ENCODE measurements at places on chromosomes 7 and 10.

DNA sequence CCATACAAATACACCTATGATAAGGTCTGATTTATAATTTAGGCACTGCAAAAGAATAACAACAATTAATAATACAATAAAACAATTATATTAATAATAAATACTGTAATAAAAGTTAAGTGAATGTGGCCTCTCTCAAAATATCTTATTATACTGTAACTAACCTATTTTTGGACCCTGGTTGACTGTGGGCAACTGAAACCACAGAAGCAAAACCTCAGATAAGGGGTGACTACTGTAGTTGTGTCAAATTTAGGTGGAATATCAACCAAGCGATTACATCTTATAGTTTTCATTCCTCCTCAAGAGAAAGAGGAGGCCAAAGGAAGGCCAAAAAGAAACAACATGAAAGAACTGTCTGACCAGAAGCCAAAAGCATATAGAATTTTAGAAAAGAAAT lies 103.9 kb downstream of the SKAP2 start:
- DNase-seq, result no peak

GRCh38 chr10:124629842-124630241 lies 114.3 kb downstream of the FAM53B start:
- no peak for DNase-seq

DNA sequence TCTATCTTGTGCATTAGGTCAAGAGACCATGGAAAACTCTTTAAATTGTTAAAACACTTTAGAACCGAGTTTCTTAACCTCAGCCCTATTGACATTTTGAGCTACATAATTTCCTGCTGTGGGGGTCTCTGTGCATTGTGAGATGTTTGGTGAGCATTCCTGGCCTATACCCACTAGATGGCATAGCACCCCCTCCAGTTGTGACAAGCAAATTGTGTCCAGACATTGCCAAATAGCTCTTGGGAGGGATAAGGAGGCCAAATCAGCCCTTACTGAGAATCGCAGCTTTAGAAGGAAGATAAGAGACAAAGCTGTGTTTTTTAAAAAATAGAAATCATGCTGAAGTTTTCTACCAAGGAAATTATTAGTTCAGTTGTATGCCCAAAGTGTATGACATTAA lies 1158.5 kb upstream of the C7orf33 start:
- peak; percentile 17 for DNase-seq

DNA sequence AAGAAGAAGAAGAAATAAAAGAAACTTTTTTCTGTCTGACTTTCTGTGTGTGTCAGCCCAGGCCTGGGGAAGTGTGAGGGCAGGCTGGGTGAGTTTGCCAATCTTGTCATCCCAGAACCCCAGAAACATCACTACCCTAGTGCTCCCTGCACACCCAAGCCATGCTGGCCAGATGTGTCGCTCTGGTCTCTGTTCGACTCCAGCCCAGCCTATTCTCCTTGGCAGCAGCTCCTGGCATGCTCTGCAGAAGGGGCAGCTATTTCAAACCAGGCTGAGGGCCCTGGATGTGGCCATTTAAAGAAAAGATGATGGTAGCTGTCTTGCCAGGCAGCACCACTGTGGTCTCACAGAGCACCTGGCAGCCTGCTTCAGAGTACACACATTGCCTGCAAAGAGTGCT lies 334.1 kb downstream of the RPS24 start:
- no peak for DNase-seq

DNA sequence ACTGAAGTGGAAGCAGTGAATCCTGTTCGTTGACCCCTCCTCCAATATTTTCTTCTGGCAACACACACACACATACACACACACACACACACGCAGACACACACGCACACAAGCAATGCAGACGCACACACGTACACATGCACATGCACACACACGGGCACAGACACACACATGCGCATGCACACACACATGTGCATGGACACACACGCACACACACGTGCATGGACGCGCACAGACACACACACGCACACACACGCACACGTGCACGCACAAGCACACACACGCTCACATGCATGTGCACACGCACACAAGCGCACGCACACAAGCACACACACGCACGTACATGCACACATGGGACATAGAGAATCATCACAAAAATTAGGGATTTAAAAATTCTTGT lies 488.2 kb upstream of the TPK1 start:
- no peak for DNase-seq

- DNase-seq, result no peak
These were observed 72.6 kb downstream of the EPDR1 start for GRCh38 chr7:37993060-37993501.

- DNase-seq, result no peak
These were observed 170.9 kb downstream of the RAB11FIP2 start for GRCh38 chr10:117875793-117876192.

GRCh38 chr7:103771294-103771693 lies 218.2 kb downstream of the RELN start:
- no peak for DNase-seq

GRCh38 chr7:585873-586272 lies 66.2 kb upstream of the PDGFA start:
- DNase-seq, result no peak

DNA sequence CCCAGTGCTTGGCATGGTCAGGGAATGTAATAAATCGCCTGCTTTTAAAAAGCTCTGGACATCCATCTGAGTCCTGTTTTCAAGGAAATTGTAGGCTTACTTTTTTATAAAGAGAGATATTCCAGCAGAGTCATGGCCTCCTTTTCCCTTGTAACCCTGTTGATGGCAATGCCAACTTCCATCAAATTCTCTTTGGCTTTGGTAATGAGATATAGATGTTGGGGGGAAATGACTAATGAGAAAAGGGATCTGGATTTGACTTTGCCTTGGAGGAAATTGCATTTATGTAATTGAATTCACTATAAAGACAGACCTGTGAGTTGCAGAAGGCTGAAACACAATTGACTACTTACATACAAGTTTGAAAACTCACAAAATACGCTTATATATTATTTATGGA lies 347.5 kb downstream of the GPR158 start:
- no peak for DNase-seq

DNA sequence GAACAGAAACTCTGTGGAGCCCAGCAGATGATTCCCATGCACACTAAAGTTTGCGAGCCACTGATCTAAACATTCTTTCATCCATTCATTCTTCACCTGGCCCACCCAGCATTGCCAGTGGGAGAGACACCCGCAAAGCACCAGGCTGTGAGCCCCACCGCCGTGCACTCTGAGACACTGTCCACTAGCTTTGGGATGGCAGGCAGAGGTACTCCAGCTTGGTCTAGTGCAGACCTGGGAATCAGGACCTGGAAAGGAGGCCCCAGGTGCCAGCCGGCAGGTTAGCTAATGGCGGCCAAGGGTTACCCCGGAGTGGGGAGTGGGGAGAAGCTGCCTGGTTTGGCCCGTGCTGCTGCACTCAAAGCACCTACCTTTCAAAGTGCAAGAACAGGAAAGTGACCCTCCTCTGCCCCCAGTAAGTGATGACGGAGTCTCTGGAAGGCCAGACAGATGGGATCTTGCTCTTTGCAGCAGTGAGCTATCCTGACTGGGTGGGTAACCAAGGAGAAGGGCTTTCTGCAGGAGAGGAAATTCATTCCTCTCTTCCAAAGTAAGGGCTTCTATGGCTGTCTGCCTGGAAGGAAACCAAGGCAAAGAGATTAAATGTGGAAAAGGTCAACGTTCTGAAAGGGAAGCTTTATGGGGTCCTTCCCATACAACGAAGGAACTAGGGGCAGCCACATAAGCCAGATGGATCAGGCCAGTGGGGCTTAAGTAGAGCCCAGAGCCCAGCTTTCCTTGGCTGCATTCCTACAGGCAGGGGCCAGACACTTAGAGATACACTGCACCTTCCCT lies 74.2 kb upstream of the LRRC4 start:
- no peak for DNase-seq

- no peak for DNase-seq
These were observed 97.5 kb upstream of the MGMT start for GRCh38 chr10:129369566-129369965.
